ENCODE measurements at places on chromosomes 13 and 19.

GRCh38 chr13:80011448-80012212, 329.3 kb downstream of the SPRY2 start:
- no peak for DNase-seq

DNA sequence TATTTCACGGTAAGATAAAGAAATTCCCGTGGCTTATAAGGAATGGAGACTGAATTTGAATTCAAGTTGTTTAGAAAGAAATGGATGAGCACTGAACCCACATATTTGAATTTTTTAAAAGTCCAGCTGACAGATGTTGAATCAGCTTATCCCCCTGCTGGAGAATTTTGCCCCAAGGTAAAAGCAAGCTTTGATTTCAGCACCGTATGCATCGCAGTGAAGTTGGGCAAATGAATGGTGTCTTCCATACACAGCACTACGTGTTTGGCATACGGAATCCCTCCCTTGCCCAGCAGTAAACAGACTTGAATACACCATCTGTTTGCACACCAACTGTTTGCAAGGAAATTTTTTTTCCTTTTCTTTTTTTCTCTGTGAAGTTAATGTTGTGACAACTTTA, 77.5 kb upstream of the PEG3 start:
- DNase-seq: no peak

DNA sequence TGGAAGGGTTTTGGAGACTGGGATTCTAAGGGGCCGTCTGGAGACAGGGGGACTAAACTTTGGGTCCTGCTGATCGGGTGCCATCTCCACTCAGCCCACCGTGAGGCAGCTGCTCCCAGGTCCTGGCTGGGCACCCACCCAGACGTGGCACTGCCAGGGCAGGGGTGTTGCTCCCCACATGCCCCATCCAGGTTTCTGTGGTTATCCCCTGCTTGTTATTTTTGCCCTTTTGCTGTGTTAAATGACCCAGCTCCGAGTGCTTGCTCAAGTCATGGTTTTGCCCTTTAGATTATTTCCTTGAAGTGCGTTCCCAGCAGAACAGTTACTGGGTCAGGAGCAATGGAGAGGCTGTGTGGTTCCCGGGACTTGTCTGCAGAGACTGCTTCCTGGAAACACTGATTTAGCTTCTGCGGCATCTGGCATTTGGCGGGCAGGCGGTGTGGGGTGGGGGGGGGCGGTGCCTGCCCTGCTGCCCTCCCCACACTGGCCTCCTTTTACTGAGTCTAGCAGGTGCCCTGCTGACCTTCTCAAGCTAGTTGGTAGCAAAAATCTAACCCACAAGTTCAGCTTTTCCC, 1.9 kb downstream of the RAB11B start:
- no peak for DNase-seq

DNA sequence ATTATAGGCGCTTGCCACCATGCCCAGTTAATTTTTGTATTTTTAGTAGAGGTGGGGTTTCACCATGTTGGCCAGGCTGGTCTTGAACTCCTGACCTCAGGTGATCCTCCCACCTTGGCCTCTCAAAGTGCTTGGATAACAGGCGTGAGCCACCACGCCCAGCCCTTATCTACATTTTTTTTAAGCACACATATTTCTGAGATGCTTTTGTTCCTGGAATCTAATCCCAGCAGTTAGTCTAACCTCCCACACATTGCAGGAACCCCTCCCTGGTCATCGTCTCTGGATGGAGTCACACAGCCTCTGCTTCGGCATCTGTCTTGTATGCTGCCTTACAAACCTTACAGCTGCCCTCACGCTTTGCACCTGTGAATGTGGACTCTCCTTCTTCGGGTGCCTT, 15.1 kb upstream of the KATNAL1 start:
- DNase-seq: no peak
